Nucleus accumbens (tissue), 56 donors: ENCODE measurements at places on chromosomes 6 and 20.

- DNase-seq: no peak
Observed at GRCh38 chr20:13174402-13174801, 46.7 kb upstream of the ISM1 start.

GRCh38 chr6:80382811-80383210 is 276.3 kb downstream of the BCKDHB start:
- no peak for DNase-seq

GRCh38 chr20:47585087-47585747 is 83.5 kb downstream of the NCOA3 start:
- DNase-seq: no peak

GRCh38 chr6:133254552-133255228 is 13.5 kb downstream of the EYA4 start:
- DNase-seq: no peak

DNA sequence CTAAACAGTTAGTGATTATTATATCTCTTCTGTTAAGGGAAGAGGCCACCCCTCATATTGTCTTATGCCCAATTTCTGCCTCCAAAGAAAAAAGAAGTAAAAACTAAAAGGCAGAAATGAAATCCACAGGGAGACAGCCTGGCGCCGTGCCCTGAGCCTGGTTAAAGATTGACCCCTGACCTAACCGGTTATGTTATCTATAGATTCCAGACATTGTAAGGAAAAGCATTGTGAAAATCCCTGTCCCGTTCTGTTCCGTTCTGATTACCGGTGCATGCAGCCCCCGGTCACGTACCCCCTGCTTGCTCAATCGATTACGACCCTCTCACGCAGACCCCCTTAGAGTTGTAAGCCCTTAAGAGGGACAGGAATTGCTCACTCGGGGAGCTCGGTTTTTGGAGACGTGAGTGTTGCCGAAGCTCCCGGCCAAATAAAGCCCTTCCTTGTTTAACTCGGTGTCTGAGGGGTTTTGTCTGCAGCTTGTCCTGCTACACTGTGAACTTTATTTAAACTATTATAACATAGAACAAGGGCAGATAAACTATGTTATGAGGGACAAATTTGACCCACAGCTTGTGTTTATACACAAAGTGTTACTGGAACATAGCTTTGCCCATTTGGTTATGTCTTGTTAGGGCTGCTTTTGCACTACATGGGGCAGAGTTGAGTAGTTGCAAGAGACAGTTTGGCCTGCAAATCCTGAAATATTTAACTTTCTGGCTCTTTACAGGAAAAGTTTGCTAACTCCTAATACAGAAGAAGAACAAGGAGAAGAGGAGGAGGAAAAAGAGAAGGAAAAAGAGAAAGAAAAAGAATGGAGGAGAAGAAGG is 49.6 kb downstream of the CD24 start:
- DNase-seq: no peak

DNA sequence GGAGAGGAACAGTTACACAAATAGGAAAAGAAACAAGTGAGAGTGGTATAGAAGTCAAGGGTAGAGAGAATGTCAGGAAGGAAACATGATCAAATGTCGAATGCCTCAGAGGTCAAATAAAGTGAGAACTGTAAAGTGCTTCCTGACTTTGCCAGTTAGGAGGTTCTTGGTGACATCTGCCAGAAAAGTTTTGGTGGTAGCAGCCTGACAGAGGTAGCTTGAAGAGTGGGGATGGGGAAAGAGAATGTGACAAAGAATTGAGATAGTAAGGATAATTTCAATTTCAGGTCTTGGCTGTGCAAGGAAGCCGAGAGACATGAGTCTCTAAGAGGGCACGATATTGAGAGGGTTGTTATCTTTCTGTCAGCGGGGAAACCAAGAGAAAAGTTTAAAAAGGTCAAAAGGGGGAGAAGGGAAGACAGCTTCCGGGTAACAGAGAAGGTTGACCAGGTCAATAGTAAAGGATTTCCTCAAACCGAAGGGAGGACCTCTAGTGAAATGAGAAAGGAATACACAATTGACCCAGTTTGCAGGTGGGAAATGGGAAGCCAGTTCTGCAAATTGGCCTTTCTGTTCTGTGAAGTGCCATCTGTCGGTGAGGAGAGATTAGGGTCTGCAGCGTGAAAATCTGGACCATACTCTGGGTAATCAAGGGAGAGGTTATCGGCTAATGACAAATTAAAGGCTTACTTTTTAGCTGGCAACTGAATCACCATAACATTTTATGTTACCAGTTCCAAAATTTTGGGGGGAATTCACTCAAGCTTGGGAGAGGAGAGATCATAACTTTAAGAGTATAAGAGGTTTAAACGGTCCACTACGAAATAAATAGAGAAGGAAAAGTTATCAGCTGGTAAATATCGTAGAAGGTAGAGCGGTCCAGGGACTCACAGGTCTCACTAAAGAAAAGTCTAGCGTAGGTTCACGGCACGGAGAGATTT is 973 bp upstream of the BRD2 start:
- DNase-seq: no peak

DNA sequence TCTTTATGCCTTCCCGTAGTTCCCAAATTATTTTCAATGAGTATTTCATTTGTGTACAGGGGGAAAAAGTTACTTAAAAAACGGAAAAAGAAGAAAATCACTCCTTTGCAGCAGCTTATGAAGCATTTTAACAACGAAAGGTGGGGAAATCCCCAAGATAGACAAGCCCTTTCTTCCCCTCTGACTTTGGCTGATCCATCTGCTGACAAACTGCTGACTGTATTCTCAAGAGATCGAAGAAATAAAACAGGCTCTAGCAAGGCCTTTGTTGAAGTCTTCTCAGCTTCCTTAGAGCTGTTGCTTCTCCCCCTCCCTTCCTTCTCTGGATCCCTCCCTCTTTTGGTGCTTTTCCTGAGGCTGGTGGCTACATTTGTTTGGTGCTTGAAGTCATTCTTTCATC is 325.2 kb downstream of the NRN1 start:
- DNase-seq: no peak

- no peak for DNase-seq
Observed at GRCh38 chr6:127484212-127484863, 25.1 kb upstream of the KIAA0408 start.

GRCh38 chr6:165456286-165456685 is 146.9 kb upstream of the C6orf118 start:
- no peak for DNase-seq

DNA sequence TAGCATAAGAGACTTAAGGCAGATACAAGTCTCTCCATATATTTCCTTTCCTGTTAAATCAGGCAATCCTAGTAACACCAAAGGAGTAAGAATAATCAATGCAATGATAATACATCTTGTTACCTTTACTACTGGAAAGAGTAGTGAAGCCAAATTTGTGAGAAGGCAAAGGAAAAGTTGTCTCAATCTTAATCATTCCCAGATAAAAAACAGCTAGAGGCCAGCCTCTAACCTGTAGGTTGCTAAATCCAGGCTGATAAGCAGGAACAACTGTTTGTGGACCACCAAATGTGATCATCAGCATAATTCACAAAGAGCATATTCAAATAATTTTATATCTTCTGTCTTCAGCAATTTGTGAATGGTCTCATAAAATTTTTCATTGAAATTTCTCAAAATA is 189.2 kb upstream of the ADGRB3 start:
- no peak for DNase-seq

- DNase-seq: no peak
Observed at GRCh38 chr20:19408971-19409370, 196.5 kb downstream of the SLC24A3 start.

DNA sequence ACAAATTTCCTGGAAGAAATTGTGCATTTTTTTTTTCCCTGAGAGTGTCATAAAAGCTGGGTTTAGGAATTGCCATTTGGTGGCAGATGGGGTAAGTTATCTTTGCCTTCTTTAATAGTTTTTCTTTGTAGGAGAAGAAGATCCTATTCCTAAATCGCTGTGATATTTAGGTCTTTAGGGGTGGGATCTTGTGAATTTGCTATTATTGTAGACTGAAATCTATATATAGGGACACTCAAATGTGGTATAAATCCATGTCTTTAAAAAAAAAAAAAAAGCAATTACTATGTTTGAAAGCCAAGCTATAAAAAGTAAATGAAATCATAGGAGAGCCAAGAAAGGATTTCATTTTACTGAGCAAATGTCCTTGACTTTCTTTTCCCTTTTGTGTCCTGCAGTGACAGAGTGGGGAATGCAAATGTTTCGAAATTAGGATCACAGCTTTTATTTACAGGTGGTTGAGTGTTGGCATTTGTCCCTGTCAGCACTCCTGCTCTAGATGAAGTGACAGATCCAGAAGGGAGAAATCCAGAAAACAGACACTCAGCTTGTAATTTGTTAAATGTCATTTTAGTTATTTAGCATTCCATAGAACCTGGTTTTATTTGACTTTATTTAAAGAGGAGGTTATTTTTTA is 29.4 kb downstream of the TIAM2 start:
- DNase-seq: no peak

GRCh38 chr20:10667077-10667401 is 6.8 kb downstream of the JAG1 start:
- DNase-seq: no peak
